ENCODE measurements at places on chromosomes 2 and 18.

- no peak for DNase-seq
Observed at GRCh38 chr2:175107146-175107545, 60.9 kb downstream of the ATF2 start.

DNA sequence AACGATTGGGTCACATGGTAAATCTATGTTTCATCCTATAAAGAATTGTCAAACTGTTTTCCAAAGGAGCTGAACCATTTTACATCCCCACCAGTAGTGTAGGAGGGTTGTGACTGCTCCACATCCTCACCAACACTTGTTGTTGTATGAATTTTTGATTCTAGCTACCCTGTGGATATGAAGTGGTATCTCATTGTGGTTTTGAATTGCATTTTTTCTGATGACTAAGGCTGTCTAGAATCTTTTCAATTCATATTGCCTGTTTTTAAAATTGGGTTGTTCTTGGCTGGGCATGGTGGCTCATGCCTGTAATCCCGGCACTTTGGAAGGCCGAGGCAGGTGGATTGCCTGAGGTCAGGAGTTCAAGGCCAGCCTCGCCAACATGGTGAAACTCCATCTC, 44.5 kb downstream of the TXNL1 start:
- no peak for DNase-seq

DNA sequence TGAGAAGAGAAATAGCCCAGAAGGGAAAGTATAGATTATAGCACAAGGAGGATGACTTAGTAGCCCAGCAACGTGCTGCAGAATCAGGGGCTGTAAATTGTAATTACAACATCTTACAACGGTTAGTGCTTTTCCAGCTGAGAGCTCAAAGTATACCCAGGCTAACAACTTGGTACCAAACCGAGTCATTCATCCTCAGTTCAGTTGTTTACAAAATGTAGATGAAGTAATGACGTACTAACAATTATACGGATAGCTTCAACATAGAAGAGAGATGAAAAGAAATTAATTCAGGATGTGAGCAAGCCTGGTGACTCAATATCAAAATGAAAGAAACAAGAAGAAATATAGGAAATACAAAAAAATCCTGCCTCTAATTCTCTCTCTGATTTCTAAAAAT, 99.2 kb downstream of the DYNAP start:
- no peak for DNase-seq

DNA sequence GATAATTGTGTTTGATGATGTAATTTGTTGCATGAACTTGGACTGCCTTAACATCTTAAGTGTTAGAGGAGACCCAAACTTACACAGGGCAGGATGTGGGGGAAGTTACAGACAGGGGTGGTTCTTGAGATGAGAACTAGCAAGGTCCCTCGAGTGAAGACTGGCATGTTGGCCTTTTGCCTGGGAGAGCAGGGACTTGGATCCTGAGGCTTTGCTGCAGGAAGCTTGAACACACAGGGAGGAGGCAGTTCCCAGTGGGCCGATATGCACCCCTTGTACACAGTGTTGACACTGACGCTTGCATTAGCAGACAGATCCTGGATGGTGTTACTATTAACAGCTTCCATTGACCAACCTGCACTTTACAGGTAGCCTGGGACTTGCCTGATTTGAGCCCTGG, 47.5 kb downstream of the CHRNA1 start:
- no peak for DNase-seq

DNA sequence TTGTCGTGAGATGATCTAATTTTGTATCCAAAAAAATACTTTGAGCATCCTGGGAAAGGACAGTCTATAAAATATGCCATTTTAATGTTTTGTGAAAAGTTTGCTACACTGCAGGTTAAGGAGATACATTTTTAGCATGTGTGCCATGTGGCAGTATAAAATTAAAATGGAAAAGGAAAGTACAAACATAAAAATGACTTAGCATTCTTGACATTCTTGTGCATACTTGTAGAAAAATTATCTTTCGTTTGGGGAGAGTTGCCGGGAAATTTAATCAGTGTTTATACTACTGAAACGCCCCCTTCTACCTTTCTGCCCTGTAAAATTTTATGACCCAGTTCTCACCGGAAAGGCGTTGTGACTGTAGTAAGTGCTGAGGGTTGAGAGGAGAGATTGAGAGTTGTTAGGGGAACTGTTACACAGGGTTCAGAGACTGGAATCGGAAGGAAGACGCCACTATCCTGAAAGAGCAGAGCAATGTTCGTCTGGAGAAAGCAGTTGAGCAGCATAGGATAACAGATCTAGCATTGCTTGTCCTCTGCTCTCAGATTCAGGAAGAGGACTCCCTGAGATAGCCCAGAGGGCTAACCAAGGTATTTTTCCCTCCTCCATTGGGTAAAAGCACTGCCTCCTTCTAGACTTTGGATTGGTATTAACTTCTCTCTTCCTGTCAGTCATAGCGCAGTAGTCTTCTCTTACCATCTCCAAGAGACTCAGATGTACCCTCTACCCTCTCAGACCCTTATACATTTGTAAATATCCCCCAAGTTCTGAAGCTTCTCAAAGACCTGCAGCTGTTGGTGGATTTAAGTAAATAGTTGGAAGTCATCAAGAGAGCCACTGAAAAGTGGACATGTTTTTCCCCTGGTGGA, 2.7 kb downstream of the CDH20 start:
- DNase-seq: no peak

DNA sequence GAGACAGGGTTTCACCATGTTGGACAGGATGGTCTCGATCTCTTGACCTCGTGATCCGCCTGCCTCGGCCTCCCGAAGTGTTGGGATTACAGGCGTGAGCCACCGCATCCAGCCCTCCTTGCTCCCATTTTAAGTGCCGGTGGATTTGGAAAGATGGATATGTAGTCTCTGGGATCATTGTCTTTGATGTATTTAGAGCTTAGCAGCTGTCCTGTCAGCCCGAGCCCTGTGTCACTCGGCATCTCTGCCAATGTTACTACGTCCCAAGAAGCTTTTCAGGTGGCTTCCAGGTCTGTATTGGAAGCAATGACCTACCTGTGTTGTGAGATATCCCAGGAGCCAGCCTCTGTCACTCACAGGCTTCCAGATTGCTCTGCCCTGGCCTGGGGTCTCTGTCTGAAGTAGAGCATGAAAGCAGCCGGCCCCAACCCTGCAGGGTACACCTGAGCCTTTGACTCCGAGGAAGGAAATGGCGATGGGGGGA, 35.3 kb downstream of the MAP4K4 start:
- no peak for DNase-seq

DNA sequence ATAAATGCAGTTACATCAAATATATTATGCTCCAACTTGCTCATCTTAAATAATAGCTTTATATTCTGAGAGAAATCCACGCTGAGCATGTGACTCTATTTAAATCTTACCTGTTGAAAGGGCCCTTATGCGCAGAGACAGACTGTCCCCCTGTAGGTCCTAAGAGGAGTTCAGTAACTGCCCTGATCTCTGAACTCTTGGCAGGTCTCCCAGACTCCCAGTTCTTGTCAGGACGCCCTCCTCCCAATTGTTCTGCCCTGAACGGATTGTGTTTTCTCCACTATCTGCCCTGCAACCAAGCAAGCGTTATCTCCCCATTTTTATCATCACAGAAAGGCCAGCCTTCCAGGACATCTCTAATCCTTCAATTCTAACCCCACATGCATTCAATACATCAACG, 954.6 kb downstream of the TSN start:
- DNase-seq: no peak

- DNase-seq: no peak
Observed at GRCh38 chr2:1618191-1618961, 125.9 kb downstream of the PXDN start.

GRCh38 chr2:117631152-117631945, 183.1 kb upstream of the DDX18 start:
- DNase-seq: no peak

DNA sequence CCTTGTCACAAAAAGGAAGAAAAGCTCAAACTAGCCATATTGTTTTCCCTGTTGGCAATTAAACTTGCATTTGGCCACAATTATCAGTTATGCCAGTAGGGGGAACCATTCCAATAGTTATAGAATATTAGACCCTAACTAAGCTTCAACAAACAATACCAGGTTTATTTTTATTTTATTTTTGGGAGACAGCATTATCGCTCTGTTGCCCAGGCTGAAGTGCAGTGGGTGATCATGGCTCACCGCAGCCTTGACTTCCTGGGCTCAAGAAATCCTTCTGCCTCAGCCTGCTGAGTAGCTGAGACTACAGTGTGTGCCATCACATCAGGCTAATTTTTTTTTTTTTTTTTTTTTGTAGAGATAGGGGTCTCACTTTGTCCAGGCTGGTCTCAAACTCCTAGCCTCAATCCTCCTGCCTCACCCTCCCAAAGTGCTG, 102.1 kb downstream of the ATAD2B start:
- peak; percentile 69 for DNase-seq

DNA sequence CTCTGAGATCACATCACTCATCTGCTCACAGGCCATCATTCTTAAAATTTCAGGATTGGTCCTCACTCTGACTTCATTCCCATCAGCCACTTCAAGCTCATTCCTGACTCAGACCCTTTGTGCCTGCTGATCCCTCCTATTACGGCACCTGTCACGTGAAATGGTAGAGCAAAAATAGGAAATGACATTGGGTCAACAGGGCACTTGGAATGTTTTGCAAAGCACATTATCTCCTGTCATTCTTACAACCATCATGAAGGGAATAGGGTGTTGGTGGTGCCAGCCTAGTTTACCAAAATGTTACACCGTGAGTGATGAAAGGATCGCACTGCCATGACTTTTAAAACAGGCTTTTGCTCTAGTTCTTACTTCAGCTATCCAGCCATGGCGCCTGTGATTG, 61.1 kb downstream of the EIF5B start:
- no peak for DNase-seq

DNA sequence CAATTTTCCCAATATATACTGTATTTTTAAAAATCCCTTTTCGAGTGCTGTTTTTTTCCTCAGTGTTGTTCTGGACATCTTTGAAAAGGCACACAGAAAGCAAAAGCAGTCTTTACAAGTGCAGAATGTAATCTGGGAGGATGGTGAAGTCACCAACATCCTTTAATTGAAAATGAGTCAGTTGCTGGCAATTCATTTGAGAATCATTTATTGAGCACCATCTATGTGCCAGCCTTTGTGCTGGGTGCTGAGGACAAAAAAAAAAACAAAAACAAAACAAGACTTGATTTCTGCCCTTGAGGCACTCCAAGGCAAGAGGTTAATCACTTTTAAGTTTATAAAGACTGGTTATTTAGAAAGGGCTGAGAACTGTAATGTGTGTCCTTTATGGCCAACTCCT, 46.7 kb upstream of the ACVR1 start:
- no peak for DNase-seq
